GM18507 (cell line): ENCODE measurements at places on chromosomes 5 and 9.
A peak's percentile ranks its signal among the peaks of the same experiment; 100 is the strongest.

DNA sequence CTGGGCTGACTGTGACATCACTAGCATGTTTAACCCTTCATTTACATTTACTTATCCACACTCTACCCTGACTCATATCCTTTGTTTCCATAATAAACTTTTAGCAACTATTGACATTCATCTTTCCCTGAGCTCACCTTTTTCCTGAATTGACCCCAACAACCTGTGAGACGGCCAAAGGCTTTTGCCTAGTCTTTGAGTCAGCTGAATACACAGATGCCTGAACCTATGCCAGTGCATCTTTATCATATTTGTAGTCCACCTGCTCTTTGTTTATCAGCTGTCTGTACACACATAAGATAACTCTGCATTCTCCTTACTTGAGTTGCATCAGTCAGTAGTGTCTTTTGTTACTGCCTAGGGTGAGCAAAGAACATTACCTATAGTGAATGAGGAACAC is 128.5 kb upstream of the HMHB1 start:
- DNase-seq: no peak

DNA sequence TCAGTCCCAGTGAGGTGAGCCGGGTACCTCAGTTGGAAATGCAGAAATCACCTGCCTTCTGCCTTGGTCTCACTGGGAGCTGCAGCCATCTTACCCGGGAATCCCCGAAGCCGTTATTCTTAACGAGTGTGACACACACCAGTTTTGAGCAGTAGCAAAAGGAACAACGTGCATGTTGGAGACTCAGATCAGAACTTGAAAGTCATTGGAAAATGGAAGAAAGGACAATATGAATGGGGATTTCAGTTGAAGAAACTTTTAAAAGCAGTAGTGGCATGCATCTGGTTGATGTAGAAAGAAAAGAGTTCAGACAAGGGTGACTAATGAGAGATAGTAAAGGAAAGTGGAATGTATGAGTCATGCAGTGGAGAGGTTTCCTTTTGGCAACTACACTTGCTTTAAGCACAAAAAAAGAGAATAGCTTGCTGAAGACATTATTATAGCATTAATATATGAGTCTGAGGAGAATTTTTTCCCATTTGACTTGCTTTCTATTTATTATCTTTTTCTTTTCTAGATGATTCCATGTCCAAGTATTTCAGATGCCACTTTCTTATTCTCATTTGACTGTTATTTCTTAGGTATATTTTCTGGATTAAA is 44.4 kb upstream of the ANKDD1B start:
- DNase-seq: peak; percentile 44

- no peak for DNase-seq
Observed at GRCh38 chr5:168920019-168920810, 341.0 kb upstream of the PANK3 start.

GRCh38 chr9:126234681-126235335 is 91.8 kb upstream of the MVB12B start:
- DNase-seq: no peak

DNA sequence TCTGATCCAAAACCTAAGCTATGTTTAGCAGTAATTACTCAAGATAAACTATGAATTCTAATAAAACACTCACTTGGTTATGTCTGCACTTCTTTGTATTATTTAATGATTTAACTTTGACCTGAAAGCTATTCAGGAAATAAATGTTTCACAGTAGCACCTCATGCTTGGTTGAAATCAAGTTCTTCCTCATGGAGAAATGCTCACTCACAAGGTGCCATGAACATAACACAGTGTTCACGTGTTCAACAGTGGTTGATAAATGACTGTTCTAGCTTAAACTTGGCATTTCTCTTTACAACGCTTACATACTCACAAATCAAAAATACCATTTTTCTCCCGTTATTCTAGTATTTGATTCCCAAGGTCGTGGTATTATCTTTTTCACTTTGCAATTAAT is 35.8 kb downstream of the PUM3 start:
- DNase-seq: no peak

DNA sequence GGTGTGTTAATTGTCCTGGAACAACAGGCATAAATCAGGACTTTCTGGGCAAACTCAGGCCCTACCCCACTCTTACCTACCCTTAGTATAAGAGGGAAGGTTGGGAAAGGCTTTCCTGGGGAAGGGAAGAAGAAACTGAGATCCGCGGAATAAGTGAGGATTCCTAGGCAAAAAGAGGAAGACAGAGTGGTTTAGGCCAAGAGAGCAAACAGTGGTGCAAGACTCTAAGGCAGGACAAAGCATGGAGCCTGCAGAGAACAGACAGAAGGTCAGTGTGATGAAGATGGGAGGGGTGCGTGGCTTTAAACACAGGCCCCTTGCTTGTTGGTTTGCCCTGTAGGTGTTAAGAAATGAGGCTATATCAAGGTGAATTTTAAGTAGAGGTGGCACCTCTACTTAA is 69.4 kb downstream of the TMC1 start:
- DNase-seq: no peak

GRCh38 chr9:85224301-85224700 is 517.5 kb downstream of the AGTPBP1 start:
- DNase-seq: no peak

GRCh38 chr5:149133795-149134777 is 7.2 kb upstream of the ABLIM3 start:
- no peak for DNase-seq

GRCh38 chr5:94707359-94707758 is 88.9 kb downstream of the SLF1 start:
- no peak for DNase-seq

DNA sequence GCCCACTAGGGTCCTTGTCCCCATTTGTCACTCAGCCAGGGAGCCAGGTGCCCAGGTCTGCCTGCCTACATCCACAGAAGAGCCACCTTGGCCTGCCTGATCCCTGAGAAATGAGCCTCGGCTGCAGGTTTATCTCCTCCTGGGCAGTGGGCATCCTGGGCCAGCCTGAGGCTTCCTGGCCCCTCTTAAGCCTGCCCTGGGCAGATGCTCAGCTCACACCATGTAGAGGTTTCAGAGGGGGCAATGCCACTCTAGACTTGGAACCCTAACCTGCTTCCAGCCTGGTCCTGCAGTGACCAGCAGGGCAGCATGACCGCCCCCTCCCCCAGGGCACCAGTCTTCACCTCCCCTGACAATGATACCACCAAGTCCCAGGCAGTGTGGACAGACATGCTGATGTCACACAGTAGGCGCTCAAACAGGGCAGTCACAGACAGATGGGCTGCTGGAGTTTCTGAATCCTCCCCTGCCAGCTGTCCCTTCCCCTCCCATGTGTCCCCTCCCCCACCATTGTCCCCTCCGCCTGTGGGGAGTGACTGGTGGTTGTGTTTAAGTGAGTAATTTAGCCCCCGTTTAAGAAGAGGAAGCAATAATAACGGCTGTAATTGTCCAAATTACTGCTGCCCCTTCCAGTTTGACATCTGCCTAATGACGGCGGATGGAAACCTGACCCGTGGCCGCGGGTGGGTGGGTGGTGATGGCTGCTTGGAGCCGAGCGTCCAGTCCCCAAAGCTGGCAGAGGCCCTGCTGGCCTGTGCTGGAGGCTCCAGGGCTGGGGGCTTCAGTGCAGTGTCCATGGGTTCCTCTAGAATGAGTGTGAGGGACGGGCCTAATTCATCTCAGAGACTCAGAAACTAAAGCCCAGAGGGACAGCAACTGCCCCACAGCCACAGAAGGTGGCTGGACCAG is 147.7 kb downstream of the BARX1 start:
- DNase-seq: no peak

DNA sequence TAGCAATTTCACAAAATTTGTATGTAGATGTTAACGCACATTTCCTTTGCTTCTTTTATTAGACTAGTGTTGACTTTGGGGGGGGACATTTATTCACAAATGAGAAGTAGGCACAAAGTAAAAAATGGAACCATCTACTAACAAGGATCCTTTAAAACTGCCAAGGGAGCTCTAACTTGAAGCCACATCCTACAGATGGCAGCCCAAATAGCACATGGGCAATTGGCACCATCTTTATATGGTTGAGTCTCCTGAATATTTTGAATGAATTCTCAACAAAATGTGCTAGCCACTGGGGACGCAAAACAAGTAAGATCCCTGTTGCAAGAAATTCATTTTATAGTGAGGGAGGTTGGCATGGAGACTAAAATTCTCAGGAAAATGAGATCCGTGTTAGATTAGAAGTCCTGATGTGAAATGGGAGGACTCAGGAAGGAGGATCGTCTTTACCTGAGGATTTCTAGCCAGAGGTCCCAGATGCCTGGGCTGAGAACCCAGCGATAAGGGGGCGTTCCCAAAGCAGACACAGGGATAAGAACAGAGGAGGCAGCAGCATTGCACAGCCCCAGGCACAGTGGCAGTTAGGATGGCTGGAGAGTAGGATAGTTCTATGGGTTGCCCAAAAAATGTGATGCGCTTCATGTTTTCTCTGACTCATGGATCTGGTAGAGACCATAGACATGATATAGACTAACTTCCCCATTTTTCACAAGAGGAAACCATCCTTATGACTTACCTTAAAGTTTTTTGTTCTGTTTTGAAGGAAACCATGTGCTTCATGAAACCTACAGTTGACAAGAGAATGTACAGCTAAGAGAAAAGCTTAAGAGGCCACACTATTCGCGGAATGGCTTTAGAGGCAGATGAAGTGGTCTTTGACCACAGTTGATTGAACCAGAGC is 37.4 kb downstream of the C9orf152 start:
- no peak for DNase-seq

DNA sequence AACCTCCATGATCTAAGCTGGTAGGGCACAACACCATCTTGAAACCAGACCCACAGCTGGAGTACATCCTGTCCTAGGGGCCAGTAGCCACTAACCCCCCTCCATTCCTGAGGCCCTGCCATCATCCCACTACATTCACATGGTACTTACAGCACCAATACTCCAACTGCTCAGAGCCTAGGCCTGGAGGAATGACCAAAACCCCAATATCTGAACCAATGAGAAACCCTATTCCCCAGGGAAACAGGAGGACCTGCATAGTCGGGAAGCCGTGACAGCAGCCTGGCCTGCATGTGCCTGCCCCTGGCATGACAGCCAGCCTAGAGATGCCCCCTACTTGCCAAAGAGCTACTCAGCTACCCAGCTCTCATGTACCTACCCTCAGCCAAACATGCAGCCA is 65.4 kb upstream of the DMRT1 start:
- DNase-seq: no peak

- DNase-seq: no peak
Observed at GRCh38 chr9:129547869-129548570, 72.9 kb downstream of the C9orf50 start.

DNA sequence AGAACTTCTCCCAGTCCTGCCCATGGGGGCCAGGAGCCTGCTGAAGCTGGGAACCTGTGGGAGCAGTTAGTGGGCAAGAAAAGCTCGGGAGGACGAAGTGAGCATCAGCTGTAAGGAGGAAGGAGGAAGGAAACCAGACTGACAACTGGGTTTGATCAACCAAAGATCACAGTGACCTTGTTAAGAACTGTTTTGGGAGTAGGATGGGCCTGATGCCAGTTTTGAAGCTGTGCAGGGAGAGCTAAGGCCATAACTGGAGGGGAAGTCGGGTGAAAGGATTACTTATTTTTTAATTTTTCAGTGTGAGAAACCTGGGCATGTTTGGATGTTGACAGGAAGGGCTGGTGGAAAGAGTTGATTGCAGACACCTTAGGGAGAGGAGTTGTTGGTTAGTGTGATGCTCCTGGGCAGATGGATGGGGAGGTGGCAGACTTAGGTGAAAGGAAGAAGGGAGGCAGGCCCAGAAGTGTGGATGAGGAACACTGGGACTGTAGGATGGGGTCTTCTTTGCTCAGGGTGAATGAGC is 58.3 kb upstream of the KLF4 start:
- no peak for DNase-seq

- DNase-seq: no peak
Observed at GRCh38 chr9:36161187-36161586, 8.0 kb upstream of the CCIN start.

- no peak for DNase-seq
Observed at GRCh38 chr5:88276378-88276777, 7.7 kb upstream of the TMEM161B start.

GRCh38 chr5:73295447-73295846 is 122.5 kb downstream of the TMEM174 start:
- no peak for DNase-seq

DNA sequence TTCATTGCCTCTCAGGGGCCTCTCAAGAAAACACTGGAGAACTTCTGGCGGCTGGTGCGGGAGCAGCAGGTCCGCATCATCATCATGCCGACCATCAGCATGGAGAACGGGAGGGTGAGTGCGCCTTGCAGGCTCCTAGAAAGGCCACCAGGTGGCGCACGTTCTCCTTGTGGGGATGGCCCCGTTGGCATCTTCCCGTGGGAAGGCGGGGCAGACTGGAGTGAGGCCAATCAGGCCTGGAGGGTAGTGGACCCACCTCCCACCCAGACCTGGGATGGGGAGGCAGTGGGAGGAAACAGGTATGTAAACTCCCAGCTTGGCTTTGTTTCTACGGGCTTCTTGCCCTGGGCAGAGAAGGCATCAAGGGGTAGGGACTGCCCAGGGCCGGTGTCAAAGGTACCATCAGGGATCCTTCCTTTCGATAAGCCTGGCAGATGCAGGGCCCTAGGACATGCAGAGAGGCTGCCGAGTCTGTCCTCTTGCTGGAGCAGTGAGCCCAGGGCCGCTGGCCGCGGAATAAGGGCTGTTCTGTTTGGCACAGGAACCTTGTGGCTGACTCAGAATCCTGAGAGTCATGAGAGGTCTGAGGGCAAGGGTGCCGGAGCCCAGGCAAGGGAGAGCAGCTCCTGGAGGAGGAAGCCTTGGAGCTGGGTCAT is 18.9 kb upstream of the SPTLC1 start:
- peak; percentile 54 for DNase-seq

DNA sequence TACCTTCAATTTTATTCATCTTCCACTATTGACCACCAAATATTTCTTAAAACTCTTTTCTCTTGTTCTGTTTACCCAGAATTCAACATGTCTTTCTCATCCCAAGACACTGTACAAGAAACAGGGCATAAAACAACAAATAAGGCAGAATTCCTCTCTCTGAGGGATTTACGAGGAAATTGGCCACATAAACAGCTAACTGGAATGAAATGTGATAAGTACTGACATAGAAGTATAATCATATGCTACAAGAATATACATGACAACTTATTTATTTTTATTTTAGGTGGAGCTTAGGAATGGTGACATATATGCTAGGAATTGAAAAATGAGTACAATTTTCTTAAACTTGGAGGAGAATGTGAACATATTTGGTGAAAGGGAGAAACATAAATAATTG is 48.8 kb upstream of the FBN2 start:
- no peak for DNase-seq
